Activated CD4-positive, alpha-beta T cell treated with anti-CD3 and anti-CD28 coated beads for 4 hours (primary cell): ENCODE measurements at places on chromosomes 12 and 14.

- DNase-seq: no peak
Measured at GRCh38 chr12:62301080-62301798, 41.0 kb downstream of the USP15 start.

DNA sequence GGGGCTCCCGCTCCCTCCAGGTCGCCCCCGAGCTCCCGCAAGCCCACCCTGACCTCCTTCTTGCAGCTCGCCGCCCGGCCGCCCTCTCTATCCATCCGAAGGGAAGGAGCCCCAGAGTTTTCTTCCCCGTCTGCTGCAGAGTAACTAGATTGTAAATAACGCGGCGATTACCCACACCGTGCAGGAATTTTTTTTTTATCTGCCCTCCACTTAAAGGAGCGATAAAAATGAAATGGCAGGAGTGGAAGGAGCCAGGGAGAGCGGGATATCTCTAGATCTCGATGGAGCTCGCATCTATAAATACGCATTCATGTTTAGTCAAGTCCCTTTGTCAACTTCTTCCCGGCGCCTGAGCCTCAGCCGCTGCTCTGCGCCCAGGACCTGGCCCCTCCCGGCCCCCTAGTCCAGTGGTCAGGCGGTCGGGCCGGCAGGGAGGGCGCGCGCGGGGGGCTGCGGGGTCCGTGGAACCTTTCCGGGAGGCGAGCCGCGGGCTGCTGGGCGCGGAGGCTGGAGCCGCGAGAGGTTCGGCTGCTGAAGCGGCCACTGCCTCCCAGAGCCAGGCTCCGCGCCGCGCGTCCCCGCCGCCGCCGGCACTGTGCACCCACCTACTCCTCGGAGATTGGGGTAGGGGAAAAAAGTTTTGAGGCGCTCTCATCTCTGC, 386.0 kb downstream of the BCAT1 start:
- DNase-seq: no peak

DNA sequence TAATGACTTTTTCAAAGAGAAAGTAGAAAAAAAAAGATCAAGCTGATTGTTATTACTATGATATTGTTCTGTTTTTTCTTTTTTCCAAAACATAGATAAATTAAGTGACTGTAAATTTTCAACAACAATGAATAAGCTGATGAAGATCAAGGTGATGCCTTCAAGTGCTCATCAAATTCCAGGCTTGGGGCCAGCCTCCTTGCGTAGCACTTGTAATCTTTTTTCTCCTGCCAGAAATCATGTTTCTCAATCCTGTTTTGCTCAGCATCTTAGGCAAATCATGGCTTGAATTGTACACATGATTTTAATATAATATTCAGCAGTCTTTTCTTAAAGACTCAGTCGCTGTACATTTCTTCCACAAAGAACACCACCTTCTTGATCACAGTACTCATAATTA, 333.2 kb downstream of the NPAS3 start:
- DNase-seq: no peak

- no peak for DNase-seq
Measured at GRCh38 chr12:62537551-62537950, 70.9 kb downstream of the MON2 start.

- DNase-seq: no peak
Measured at GRCh38 chr14:38856798-38857197, 246.2 kb downstream of the SEC23A start.

GRCh38 chr14:32779840-32780239, 158.8 kb upstream of the NPAS3 start:
- no peak for DNase-seq

DNA sequence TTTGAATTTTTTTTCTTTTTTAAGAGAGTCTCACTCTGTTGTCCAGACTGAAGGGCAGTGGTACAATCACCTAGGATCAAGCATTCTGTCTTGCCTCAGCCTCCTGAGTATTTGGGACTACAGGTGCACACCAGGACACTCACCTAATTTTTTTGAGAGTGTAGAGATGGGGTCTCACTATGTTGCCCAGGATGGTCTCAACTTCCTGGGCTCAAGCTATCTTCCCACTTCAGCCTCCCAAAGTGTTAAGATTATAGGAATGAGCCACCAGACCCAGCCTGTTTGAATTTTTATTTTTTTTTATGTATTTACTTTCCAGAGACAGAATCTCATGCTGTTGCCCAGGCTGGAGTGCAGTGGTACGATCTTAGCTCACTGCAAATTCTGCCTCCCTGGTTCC, 11.3 kb downstream of the BAZ1A start:
- no peak for DNase-seq

- DNase-seq: no peak
Measured at GRCh38 chr14:59318908-59319307, 130.4 kb downstream of the DAAM1 start.

DNA sequence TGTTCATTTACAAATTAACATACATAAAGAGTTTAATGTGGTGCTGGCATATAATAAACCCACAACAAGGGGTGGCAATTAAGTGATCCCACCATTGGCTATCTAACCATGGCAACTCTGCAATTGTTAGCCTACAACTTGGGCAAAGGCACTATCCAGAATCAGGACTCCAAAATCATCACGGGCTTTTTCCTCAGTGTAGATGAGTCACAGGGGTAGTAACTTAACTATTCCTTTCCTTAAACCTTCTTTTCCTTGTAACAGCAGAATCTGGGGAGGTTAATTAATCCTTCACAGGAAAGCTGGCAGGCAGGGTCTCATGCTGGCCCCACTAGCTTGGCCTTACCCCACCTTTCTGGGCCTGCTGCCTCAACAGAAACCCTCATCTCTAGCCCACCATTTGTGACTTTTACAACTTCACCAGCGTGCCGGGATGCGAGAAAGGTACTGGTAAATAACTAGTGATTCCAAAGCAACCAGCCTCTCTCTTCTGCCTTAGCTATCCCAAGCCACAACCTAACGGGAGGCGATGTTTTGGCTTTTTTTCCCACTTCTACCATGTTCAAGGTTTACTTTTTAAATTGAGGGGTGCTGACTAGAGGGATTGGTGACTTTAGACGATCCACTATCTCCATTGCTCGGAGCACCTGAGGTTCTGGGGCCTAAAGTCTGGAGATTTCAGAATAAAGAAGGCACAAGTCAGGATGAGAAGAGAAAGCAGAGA, 744 bp downstream of the ATP5MC2 start:
- DNase-seq: no peak
